Activated CD4-positive, alpha-beta T cell treated with anti-CD3 and anti-CD28 coated beads, Interleukin-2, amount 10 ng/mL, durations not matched to agents 24 days and 14 days (primary cell): ENCODE measurements at places on chromosomes 5 and 9.

DNA sequence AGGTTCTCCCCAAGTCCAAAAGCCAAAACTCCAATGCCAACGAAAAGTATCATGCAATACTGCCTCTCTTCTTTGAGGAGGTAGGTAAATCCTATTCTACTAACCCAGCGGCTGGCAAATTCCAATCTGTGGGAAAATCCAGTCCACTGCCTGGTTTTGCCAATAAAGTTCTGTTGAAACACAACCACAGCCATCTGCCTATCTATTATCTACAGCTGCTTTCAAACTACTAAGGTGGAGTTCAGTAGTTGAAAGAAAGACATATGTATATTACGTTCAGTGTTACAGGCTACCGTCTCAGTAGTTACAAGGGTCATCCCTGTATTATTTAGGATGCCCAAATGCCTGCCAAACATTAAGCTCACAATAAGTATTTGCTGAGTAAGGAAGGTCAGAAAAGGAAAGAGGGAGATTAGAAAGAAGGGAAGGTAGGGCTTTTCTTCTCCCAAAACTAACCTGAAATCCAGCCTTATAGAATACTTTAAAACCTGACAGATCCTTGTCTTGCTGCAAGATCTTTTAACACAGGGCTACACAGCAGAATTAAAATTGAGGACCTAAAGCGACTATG lies 16.2 kb downstream of the ARL15 start:
- H3K36me3 ChIP-seq, result no peaks in the 10 kb centered on the region
- H3K27me3 ChIP-seq, result peaks cover 2% of the 10 kb centered on the region
- H3K4me1 ChIP-seq, result no peaks in the 10 kb centered on the region
- DNase-seq, result no peak
- no peak overlapping the region for H3K4me3 ChIP-seq
- H3K27ac ChIP-seq, result no peak overlapping the region

- H3K36me3 ChIP-seq, result no peaks in the 10 kb centered on the region
- H3K27me3 ChIP-seq, result peaks cover 2% of the 10 kb centered on the region
- no peak overlapping the region for H3K4me3 ChIP-seq
- no peak for DNase-seq
Observed at GRCh38 chr5:146589028-146589345, 73.0 kb upstream of the GPR151 start.

GRCh38 chr9:21434202-21435014 lies 5.8 kb upstream of the IFNA1 start:
- H3K27ac ChIP-seq, result no peak overlapping the region
- H3K27me3 ChIP-seq, result peaks cover 50% of the 10 kb centered on the region
- no peak overlapping the region for H3K4me3 ChIP-seq

GRCh38 chr5:169997798-169998197 lies 17.5 kb upstream of the INSYN2B start:
- H3K4me3 ChIP-seq, result no peak overlapping the region
- H3K36me3 ChIP-seq, result peaks cover 51% of the 10 kb centered on the region
- no peak overlapping the region for H3K27ac ChIP-seq
- no peaks in the 10 kb centered on the region for H3K4me1 ChIP-seq
- H3K27me3 ChIP-seq, result no peaks in the 10 kb centered on the region
- DNase-seq, result no peak

GRCh38 chr9:91567642-91568274 lies 144.1 kb upstream of the NFIL3 start:
- DNase-seq, result no peak
- H3K36me3 ChIP-seq, result no peaks in the 10 kb centered on the region
- no peak overlapping the region for H3K4me3 ChIP-seq
- no peaks in the 10 kb centered on the region for H3K4me1 ChIP-seq
- peaks cover 24% of the 10 kb centered on the region for H3K27me3 ChIP-seq

GRCh38 chr9:82969291-82969690 lies 93.7 kb downstream of the RASEF start:
- H3K4me1 ChIP-seq, result no peaks in the 10 kb centered on the region
- H3K27ac ChIP-seq, result no peak overlapping the region
- H3K36me3 ChIP-seq, result no peaks in the 10 kb centered on the region
- H3K27me3 ChIP-seq, result no peaks in the 10 kb centered on the region
- DNase-seq, result no peak

DNA sequence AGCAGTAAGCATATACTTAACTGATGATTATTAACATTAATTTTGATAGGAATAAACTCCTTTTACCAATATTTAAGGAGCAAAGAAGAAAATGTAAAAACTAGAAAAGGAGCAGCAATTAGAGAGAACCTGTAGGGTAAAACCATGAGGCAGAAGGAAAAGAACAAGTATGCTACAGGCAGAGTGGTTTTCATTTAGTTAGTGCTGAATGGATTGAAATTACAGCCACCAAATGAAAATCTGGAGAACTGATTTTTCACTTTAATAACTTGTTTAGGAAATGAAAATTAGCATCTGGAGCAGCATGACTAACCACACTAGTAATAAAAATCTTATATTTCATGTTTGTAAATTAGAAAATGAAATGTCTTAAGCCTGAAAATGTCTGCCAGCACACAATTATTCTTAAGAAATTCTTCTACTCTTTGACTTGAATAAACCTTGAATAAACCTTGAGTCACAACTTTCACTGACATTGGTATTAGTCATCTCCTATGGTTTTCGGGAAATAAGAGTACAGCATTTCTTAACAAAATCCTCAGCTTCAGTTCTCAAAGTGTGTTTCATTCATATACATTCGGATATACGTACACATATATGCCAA lies 1504.9 kb upstream of the C9orf72 start:
- no peaks in the 10 kb centered on the region for H3K27me3 ChIP-seq
- no peaks in the 10 kb centered on the region for H3K4me1 ChIP-seq
- H3K27ac ChIP-seq, result no peak overlapping the region
- no peaks in the 10 kb centered on the region for H3K36me3 ChIP-seq
- DNase-seq, result no peak
- H3K4me3 ChIP-seq, result no peak overlapping the region

DNA sequence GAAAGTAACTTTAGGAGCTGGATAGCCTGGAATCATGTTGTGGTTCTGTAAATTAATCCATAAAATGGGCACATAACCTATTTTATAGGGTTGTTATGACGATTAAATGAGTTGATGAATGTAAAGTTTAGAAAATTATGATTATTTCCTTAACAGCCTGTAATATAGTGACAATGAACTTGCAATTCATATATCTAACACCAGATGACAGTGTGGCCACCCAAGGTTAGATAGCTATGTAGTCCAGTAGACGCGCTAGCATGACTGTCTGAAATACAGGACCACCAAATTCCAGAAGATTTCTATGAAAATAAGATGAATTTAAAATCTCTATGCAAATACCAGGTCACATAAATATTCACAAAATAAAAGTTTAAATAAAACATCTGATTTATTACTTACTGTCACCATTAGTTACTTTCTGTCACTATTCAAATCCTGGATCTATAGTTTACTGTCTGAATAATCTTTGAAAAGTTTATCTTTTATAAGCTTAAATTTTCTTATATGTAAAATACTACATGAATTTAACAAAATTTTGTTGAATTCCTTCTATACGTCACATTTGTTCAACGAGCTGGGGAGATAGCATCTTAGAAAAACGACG lies 26.1 kb upstream of the MACIR start:
- H3K4me3 ChIP-seq, result no peak overlapping the region
- peaks cover 47% of the 10 kb centered on the region for H3K27me3 ChIP-seq
- H3K27ac ChIP-seq, result no peak overlapping the region
- DNase-seq, result peak; percentile 69
- H3K4me1 ChIP-seq, result no peaks in the 10 kb centered on the region

GRCh38 chr5:124726631-124727362 lies 19.6 kb downstream of the ZNF608 start:
- H3K27ac ChIP-seq, result no peak overlapping the region
- H3K36me3 ChIP-seq, result no peaks in the 10 kb centered on the region
- H3K27me3 ChIP-seq, result no peaks in the 10 kb centered on the region
- no peak for DNase-seq
- H3K4me1 ChIP-seq, result no peaks in the 10 kb centered on the region

GRCh38 chr5:86625148-86625547 lies 7.4 kb downstream of the COX7C start:
- H3K4me1 ChIP-seq, result peaks cover 1% of the 10 kb centered on the region
- H3K27ac ChIP-seq, result no peak overlapping the region
- peaks cover 9% of the 10 kb centered on the region for H3K27me3 ChIP-seq
- no peak for DNase-seq

- H3K27me3 ChIP-seq, result no peaks in the 10 kb centered on the region
- no peak for DNase-seq
- no peaks in the 10 kb centered on the region for H3K4me1 ChIP-seq
- no peak overlapping the region for H3K4me3 ChIP-seq
- no peaks in the 10 kb centered on the region for H3K36me3 ChIP-seq
Observed at GRCh38 chr9:129285382-129285781, 107.3 kb upstream of the IER5L start.

GRCh38 chr9:9905736-9906135 lies 707.1 kb downstream of the PTPRD start:
- no peak overlapping the region for H3K27ac ChIP-seq
- no peaks in the 10 kb centered on the region for H3K36me3 ChIP-seq
- H3K4me1 ChIP-seq, result no peaks in the 10 kb centered on the region
- no peak for DNase-seq

- DNase-seq, result peak; percentile 76
- H3K36me3 ChIP-seq, result no peaks in the 10 kb centered on the region
- H3K4me1 ChIP-seq, result peaks cover 5% of the 10 kb centered on the region
- H3K27ac ChIP-seq, result no peak overlapping the region
- H3K27me3 ChIP-seq, result no peaks in the 10 kb centered on the region
Observed at GRCh38 chr5:82165740-82166530, 112.2 kb downstream of the RPS23 start.

DNA sequence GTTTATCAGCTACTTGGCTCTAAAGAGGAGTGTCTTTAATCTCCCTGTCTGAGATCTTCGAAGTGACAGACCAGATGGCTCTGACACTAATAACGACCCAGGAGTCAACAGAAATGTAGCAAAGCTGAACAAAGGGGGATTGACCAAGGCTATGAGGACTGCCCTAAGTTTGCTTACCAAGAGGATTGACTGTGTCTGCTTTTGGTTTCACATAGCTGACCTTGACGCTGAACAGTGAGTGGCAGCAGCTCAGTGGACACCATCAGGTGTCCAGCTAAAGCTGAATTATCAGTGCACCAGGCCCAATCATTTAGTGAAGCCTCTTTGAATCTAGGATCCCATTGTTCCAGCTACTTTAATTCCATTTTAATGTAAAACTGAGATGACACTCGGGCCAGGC lies 262.6 kb downstream of the COX7C start:
- no peaks in the 10 kb centered on the region for H3K4me1 ChIP-seq
- no peak overlapping the region for H3K4me3 ChIP-seq
- H3K27me3 ChIP-seq, result peaks cover 8% of the 10 kb centered on the region
- no peaks in the 10 kb centered on the region for H3K36me3 ChIP-seq
- no peak overlapping the region for H3K27ac ChIP-seq

GRCh38 chr5:37966291-37966690 lies 126.5 kb upstream of the GDNF start:
- no peak overlapping the region for H3K27ac ChIP-seq
- H3K4me3 ChIP-seq, result no peak overlapping the region
- no peaks in the 10 kb centered on the region for H3K4me1 ChIP-seq
- peaks cover 3% of the 10 kb centered on the region for H3K27me3 ChIP-seq
- H3K36me3 ChIP-seq, result no peaks in the 10 kb centered on the region
- DNase-seq, result no peak

GRCh38 chr5:5589857-5590256 lies 167.4 kb downstream of the ICE1 start:
- no peaks in the 10 kb centered on the region for H3K4me1 ChIP-seq
- DNase-seq, result no peak
- no peaks in the 10 kb centered on the region for H3K36me3 ChIP-seq
- H3K4me3 ChIP-seq, result no peak overlapping the region

DNA sequence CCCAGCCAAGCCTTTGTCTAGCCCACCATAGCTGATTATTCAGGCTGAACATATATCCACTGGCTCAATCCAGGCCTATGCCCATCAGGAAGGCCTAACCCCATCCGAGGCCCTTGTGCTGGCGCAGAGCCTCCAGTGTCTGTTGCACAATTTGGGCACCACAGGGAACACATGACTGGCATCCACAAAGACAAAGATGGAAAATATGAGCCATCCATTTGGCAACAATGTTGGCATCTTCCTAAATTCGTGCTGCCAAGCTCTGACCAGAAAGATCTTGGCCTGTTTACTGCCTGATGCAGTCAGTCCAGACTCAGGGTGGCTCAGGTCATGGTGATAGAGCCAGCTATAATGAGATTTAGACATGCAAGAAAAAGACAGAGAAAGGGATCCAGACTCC lies 233.8 kb downstream of the PIK3R1 start:
- no peak for DNase-seq
- H3K27ac ChIP-seq, result no peak overlapping the region
- no peak overlapping the region for H3K4me3 ChIP-seq
- no peaks in the 10 kb centered on the region for H3K36me3 ChIP-seq

DNA sequence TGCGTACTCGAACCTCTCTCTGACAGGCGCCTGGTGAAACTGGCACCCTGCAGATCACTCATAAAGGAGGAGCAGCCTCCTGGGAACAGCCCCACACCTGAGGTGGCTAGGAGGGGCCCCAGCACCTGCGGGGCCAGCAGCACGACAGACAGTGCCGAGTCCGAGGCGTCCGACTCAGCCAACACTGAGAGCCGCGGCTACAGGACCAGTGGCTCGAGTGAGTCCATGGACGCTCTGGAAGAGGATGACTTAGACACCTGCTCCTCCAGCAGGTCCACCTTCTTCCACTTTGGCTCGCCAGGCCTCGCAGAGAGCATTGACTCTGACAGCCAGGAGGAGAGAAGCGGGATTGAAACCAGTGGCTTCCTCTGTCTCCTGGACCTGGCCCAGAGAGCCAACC lies 13.5 kb upstream of the TRMT10B start:
- H3K4me1 ChIP-seq, result no peaks in the 10 kb centered on the region
- peaks cover 6% of the 10 kb centered on the region for H3K27me3 ChIP-seq
- H3K36me3 ChIP-seq, result no peaks in the 10 kb centered on the region
- H3K4me3 ChIP-seq, result no peak overlapping the region

DNA sequence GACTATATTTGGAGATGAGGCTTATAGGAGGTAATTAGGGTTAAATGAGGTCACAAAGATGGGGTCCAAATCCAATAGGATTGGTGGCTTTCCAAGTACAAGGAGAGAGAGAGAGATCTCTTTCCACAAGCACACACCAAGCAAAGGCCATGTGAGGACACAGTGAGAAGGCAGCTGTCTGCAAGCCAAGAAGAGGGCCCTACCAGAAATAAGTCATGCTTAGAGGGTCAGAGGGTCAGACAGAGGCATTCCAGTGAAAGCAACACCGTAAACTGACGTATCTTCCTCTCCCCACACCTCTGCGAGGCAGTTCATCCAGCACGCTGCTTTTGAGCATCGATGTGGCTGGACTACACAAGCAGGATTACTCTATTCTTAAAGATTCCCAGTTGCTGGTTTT lies 87.9 kb downstream of the SLC1A3 start:
- no peaks in the 10 kb centered on the region for H3K36me3 ChIP-seq
- H3K4me3 ChIP-seq, result no peak overlapping the region
- peaks cover 26% of the 10 kb centered on the region for H3K27me3 ChIP-seq
- peaks cover 11% of the 10 kb centered on the region for H3K4me1 ChIP-seq
- no peak for DNase-seq
